ENCODE measurements at places on chromosomes 5 and 9. TPM values are rescaled to one million over a fixed set of nuclear protein-coding genes. Genes with fewer than 3 reads are reported as not detected.

The GAPT gene
- total RNA-seq: not detected

The GLRA1 gene
- not detected for total RNA-seq

The ANKRA2 gene
- total RNA-seq: 10.0 TPM

The TEX48 gene
- total RNA-seq: not detected

The TMEM8B gene
- total RNA-seq: 2.8 TPM

The BTNL8 gene
- not detected for total RNA-seq

The PDE6A gene
- total RNA-seq: 0.24 TPM

The BHMT2 gene
- total RNA-seq: not detected

The CARD6 gene
- total RNA-seq: 2.9 TPM

The EGFLAM gene
- total RNA-seq: 0.37 TPM

The WDR38 gene
- total RNA-seq: 0.13 TPM

The KCNV2 gene
- total RNA-seq: not detected

The PSD2 gene
- not detected for total RNA-seq

The UGT3A1 gene
- not detected for total RNA-seq

The EPB41L4B gene
- 23.6 TPM for total RNA-seq

Data from A549 treated with Hydrocortisone at 1 μM for 4 hours (cell line).